ENCODE measurements at places on chromosomes 3 and 15.

DNA sequence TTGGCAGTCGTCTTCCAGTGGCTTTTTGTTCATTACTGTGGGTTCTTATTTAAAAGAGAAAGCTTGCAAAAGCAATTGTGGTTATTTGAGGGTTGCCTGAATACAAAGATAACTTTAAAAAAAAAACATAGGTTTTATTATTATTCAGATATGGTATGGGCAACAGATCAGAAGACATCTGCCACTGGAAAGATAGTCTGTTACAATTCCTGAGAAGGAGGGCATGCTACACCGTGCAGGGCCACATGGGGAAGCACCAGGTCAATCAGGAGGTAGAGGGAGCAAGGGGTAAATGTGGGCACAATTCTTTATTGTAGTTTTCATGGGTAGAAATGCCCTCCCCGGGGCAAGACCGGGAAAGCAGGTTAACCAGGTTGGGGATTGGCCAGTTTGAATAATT, 46.5 kb downstream of the BBS4 start:
- no peak for DNase-seq

DNA sequence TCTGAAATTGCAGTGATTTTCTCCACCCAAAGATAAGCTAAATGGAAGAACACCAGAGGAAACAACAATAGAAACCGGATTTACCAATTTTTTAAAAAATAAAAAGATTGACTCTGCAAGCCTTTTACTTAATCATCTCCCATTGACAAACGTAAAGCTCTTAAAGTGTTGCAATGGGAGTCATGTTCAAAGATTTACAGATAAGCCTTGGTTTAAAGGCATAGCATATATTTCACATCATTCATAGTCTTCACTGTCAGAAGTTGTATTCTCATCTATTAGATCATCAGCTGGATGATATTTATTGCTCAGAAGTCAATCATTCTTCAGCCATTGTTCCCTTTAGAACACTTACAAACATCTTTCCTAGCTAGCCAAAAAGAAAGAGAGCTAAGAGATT, 397.6 kb downstream of the GBE1 start:
- DNase-seq = no peak

DNA sequence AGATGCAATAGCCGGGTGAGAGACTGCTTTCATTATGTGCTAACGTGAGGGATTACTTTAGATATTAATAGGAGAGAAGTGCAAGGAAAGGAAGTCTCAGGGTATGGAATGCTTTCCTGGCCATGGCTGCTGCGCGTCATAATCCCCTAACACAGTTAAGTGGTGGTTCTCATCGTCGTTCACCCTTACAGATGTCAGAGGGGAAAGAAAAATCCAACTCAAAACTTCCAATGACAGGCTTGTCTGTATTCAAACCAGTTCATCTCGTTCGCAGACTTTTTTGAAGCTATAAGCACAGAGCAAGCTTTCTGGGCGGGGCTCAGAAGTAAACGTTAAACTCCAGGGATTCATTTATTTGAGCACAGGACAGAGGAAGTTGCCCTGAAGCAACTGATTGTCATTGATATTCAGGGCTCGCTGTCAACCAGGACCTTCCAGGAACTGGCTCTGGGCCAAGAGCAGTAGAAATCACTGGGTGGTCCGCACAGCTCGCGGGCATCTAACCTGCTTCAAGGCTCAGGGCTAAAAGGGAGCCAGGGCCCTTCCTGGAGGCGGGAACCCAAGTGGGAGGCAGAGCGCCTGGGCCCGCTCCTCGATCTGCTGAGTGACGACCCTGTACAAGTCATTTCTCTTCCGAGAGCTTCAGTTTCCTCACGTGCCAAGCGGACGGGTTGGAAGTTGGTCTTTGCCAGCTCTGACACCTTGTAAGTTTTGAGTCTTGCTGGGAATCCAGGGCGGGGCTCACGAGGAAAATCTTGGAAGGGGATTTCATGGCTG, 1.1 kb upstream of the LPP start:
- DNase-seq = no peak

- no peak for DNase-seq
These were observed 659.3 kb downstream of the ROBO2 start for GRCh38 chr3:77699125-77699691.

GRCh38 chr15:85010386-85011159, 28.9 kb downstream of the PDE8A start:
- DNase-seq = no peak

- DNase-seq = no peak
These were observed 411.4 kb upstream of the TPRG1 start for GRCh38 chr3:188760408-188760807.

DNA sequence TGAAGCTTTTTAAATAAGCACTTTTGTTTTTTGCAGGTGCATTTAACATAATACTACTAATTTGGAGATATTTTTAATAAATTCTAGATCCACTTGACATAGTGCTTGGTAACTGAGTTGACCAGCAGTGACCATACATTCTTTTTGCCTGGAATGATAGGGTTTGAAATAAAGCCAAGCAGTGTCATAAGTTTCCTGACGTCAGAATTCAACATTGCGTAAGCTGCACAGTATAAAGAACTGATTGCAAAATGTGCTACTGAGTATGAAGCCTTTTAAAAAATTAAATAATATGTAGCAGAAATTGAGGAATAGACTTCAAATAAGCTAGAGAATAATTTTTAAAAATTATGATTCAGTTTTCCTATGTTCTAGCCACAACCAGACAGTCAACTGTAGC, 454.6 kb upstream of the ARPP21 start:
- no peak for DNase-seq

All from effector memory CD8-positive, alpha-beta T cell (primary cell).